ENCODE measurements at places on chromosomes 7 and 10. TPM values are rescaled to one million over a fixed set of nuclear protein-coding genes. Genes with fewer than 3 reads are reported as not detected.

The CADPS2 gene
- 5.6 TPM for total RNA-seq

The ATOH7 gene
- 0.58 TPM for total RNA-seq

DNA sequence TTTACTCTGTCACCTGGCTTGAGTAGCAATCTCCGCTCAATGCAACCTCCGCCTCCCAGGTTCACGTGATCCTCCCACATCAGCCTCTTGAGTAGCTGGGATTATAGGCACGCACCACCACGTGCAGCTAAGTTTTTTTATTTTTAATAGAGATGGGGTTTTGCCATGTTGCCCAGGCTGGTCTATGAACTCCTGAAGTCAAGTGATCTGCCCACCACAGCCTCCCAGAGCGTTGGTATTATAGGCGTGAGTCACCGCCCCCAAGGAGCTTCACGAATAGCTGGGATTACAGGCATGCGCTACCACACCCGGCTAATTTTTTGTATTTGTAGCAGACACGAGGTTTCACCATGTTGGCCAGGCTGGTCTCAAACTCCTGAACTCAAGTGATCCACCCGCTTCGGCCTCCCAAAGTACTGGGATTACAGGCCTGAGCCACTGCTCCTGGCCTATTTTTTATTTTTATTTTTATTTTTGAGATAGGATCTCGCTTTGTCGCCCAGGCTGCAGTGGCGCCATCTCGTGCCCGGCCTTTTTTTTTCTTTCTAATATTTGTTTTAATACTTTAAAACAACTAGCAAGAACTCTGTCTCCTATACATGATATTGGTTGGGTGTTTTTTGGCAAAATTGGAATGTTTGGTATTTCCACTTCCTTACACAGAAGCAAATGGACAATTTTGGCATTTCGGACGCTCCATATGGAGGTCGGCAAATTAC lies 1.1 kb downstream of the EFCAB10 start:
- no peak for DNase-seq

DNA sequence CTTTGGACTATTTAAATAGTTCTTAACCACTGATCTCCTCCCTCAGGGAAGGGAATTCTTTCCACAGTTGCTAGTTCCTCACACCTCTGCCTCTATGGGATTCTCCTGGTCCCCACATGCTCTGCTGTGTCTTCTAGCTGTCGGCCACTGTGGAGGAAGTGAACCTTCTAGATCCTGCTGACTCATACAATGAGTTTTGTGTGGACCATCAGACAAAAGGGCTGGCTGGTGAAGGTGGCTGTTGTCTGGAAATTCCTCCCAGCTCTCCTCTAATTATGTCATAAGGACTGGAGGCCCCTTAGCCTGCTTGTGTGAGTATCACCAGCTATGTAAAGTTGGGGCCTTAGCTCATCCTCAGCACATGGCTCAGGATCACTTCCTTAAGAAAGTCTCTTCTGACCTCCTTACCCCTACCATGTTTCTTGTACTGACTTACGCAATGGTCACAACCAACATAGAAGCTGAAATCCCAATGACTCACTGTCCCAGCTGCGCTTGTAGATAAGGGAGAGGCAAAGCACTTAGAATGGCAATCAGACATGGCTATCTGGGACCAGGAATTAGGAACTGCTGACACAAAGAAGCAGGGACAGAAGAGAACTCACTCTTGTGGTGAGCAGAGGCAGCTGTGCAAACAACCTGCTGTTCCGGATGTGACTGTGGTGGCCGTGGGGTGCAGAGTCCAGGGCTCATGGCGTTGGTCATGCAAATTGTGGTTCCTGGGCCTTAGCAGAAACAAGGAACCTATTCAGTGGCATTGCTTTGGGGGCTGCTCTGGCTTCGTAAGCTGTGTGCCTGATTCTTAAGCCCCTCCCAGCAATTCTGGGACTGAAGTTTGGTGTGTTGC lies 2.5 kb upstream of the MACC1 start:
- DNase-seq = peak; percentile 72

DNA sequence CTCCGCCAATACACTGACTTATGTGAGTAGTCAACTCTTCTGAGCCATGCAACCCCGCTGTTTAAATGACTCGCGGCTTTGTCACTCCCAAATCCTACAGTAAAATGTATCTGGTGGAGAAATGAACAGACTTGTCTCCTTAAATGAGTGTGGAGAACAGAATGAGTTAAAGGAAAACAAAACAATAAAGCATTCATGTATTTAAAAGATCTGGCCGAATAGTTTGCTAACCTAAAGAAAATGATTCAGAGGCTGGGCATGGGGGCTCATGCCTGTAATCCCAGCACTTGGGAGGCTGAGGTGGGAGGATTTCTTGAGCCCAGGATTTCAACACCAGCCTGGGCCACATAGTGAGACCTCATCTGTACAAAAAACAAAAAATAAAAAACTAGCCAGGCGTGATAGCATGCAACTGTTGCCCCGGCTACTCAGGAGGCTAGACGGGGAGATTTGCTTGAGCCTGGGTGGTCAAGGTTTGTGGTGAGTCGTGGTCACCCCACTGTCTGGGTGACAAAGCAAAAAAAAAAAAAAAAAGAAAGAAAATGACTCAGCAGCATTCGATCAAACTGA lies 86.5 kb upstream of the PFKP start:
- no peak for DNase-seq

DNA sequence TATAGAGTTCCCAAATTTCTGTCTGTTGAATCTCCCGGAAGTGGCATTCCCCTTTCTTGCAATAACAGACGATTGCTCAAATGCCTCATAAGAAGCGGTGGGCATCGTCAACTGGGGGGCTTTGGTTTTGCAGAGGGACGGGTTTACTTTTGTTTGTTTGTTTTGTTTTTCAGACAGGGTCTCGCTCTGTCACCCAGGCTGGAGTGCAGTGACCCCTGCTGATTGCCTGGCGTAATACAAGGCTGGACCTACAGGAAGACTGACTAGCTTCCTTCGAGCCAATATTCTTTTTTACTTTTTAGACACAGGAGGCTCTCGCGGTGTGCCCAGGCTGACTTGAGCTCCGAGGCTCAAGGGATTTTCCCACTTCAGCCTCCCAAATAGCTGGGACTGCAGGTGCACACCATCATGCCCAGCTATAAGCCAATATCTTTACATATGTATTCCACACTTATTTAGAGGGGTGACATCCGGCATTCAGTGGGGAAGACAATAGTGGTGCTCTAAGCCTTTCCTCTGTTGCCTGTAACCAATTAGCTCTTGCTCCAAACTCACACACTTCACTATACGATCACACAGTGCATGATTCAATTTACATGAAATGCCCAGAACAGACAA lies 58.1 kb downstream of the FHIP2A start:
- no peak for DNase-seq

GRCh38 chr10:69130251-69130650 lies 6.3 kb downstream of the VPS26A start:
- DNase-seq = no peak

DNA sequence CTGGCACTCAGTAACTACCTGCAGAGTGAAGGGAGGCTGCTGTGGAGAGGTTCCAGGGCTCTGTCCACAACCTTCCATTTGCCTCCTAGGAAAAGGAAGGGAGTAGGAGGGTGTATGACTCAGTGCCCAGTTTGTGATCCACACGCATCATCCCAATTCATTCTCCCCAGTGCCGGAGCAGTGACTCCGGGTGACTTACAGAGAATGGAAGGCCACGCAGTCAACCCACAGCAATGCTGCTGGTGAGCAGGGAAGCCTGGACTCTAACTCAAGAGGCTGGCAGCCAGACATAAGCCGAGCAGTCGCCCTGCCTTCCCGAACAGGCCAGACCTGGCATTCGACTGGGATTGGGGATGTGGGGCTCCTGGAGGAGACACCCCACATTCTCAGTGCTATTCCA lies 139.9 kb downstream of the SH3PXD2A start:
- no peak for DNase-seq

GRCh38 chr7:603152-603951 lies 83.7 kb upstream of the PDGFA start:
- no peak for DNase-seq
